SJCRH30 (cell line): ENCODE measurements at places on chromosomes 11 and 22. TPM values are rescaled to one million over a fixed set of nuclear protein-coding genes. Genes with fewer than 3 reads are reported as not detected.
A peak's percentile ranks its signal among the peaks of the same experiment; 100 is the strongest.

JAM3 gene
- 152 and 155 TPM in 2 replicates for total RNA-seq

GLYATL1 gene
- total RNA-seq: not detected in 2 replicates

JOSD1 gene
- total RNA-seq: 25.9 and 26.5 TPM in 2 replicates

- DNase-seq: no peak
These were observed 15.2 kb downstream of the KCNQ1 start for GRCh38 chr11:2459796-2460531.

GAB4 gene
- total RNA-seq: not detected in 2 replicates

DNA sequence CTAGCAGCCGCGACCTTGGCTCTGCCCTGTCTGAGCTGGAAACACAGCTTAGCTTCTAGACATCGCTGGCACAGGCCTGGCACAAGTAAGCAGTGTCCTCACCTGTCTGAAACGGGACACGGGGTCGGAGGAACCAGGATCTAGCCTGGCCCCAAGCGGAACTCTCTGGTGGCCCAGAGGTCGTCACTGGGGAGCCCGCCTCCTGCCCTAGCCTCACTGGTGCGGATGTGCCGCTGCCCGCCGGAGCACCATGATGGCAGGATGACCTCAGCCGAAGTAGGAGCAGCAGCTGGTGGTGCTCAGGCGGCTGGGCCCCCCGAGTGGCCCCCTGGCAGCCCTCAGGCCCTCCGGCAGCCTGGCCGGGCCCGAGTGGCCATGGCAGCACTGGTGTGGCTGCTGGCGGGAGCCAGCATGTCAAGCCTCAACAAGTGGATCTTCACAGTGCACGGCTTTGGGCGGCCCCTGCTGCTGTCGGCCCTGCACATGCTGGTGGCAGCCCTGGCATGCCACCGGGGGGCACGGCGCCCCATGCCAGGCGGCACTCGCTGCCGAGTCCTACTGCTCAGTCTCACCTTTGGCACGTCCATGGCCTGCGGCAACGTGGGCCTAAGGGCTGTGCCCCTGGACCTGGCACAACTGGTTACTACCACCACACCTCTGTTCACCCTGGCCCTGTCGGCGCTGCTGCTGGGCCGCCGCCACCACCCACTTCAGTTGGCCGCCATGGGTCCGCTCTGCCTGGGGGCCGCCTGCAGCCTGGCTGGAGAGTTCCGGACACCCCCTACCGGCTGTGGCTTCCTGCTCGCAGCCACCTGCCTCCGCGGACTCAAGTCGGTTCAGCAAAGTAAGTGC is 871 bp downstream of the SLC35E4 start:
- DNase-seq: peak; percentile 7

DNA sequence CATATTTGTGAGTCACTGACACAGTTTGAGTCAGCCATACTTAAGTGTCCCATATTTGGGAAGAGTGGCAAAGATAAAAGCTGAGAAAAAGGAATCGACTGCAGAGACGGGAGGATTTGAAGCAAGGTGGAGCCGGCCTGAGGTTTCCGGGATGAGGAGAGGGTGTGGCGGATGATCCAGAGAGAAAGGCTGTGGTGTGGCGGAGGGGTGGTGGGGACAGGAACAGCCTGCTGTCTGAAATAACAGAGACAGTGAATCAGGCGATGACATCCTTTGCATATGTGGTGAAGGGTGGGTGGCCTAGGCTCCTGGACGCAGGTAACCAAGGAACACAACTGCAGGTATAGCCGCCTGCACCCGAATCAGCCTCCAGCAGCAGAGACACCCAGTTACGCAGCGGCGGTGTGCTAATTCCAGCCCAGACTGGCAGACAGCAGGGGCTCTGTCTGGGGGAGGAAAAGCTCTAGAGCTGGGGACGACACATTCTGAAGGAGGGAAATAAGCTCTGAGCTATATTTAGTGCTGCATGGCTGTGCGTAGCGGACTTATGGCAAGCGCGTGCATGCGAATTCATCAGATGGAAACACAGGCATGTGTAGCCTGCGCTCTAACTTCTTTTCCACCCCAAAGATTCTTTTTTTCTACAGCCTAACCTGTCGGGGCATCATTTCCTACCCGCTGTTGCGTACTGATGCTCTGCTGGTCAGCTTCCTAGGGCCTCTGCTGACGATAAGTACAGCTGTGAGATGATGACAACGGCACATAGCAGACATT is 62.7 kb upstream of the BARX2 start:
- DNase-seq: no peak

GRCh38 chr11:106523921-106524320 is 446.5 kb downstream of the AASDHPPT start:
- DNase-seq: no peak

GRCh38 chr11:71410363-71410966 is 37.7 kb downstream of the DHCR7 start:
- no peak for DNase-seq

- no peak for DNase-seq
These were observed 42.7 kb upstream of the MN1 start for GRCh38 chr22:27844256-27844655.

OR52N4 gene
- not detected in 2 replicates for total RNA-seq

DNA sequence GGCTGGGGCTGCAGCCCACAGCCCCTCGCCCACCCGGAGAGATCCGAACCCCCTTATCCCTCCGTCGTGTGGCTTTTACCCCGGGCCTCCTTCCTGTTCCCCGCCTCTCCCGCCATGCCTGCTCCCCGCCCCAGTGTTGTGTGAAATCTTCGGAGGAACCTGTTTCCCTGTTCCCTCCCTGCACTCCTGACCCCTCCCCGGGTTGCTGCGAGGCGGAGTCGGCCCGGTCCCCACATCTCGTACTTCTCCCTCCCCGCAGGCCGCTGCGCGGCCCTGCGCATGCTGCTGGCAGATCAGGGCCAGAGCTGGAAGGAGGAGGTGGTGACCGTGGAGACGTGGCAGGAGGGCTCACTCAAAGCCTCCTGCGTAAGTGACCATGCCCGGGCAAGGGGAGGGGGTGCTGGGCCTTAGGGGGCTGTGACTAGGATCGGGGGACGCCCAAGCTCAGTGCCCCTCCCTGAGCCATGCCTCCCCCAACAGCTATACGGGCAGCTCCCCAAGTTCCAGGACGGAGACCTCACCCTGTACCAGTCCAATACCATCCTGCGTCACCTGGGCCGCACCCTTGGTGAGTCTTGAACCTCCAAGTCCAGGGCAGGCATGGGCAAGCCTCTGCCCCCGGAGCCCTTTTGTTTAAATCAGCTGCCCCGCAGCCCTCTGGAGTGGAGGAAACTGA is 731 bp downstream of the GSTP1 start:
- no peak for DNase-seq

DNA sequence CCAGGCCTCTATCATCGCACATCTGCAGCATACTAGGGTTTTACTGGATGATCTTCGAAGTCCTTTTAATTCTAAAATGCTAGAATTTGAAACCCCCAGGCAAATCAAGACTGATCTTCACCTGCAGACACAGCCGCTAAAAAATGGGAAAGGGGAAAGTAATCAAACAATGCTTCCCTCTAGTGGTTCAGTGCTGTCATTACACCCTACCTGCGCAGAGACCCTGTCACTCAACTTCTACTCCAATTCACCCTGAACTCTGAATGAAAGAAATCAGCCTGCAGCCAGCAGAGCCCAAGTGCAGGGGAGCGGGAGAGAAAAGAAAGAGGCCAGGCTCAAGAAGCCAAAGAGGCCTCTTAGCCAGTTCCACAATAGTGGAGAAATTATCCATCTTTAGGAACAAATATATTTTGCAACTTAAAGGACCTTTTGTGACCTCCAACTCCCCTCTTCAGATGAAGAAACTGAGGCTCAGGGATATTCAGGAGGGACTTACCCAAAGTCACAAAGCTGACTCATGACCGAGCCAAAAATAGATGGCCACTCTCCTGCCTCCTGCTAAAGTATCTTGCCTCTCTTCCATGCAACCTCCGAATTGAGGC is 33.0 kb downstream of the SERGEF start:
- peak; percentile 19 for DNase-seq

GRCh38 chr11:37353192-37353591 is 755.2 kb upstream of the RAG2 start:
- DNase-seq: no peak

- DNase-seq: no peak
These were observed 734 bp upstream of the TMEM123 start for GRCh38 chr11:102453302-102453695.

- DNase-seq: no peak
These were observed 8.1 kb downstream of the SCARF2 start for GRCh38 chr22:20429254-20430100.

- no peak for DNase-seq
These were observed 5.4 kb downstream of the RPS25 start for GRCh38 chr11:119012629-119013170.

- no peak for DNase-seq
These were observed 17.3 kb downstream of the TRMU start for GRCh38 chr22:46352691-46353386.

DNA sequence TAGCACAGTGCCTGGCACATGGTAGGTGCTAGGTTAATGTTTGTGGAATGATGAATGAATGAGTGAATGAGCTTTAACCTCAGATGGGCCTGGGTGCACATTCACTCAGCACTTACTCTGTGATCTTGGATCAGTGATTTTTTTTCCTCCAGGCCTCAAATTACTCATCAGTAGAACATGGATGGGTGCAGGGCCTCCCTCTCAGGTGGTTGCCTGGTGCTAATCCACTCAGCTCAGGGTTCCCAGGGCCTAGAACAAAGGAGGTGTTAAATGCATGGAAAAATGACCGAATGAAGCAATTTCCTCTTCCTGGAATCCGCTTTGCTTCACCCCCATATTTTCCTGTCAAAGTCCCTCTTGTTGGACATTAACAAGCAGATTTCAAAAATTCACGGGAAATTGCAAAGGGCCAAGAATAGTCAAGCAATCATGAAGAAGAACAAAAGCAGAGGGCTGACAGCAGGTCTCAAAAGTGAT is 93.5 kb downstream of the MYEOV start:
- no peak for DNase-seq

OR10D3 gene
- total RNA-seq: not detected in 2 replicates

XKR3 gene
- total RNA-seq: not detected in 2 replicates

THRSP gene
- total RNA-seq: not detected in 2 replicates

- DNase-seq: peak; percentile 77
These were observed 14.1 kb downstream of the FAM83F start for GRCh38 chr22:40008726-40009291.

DNA sequence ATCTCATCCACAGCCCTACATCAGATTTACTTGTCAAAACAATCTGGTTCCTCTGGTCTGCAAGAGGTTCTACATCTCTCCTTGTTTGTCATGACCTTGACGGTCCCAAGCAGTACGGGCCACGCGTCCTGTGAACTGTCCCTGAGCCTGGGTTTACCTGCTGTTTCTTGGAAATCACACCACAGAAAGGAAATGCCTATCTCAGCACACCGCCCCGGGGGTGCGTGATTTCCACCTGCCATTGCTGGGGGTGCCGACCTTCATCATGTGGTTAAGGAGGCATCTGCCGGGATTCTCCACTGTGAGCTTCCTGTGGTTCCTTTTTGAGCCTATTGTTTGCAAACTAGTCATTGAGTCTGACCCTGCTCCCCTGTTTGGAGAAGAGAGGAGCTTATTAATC is 1363.4 kb downstream of the BRD1 start:
- DNase-seq: no peak

- no peak for DNase-seq
These were observed 930.7 kb downstream of the BRD1 start for GRCh38 chr22:48896766-48897644.

NCAM1 gene
- total RNA-seq: 76.7 and 86.8 TPM in 2 replicates

GRCh38 chr11:74072286-74072685 is 63.4 kb upstream of the UCP3 start:
- DNase-seq: no peak

DNA sequence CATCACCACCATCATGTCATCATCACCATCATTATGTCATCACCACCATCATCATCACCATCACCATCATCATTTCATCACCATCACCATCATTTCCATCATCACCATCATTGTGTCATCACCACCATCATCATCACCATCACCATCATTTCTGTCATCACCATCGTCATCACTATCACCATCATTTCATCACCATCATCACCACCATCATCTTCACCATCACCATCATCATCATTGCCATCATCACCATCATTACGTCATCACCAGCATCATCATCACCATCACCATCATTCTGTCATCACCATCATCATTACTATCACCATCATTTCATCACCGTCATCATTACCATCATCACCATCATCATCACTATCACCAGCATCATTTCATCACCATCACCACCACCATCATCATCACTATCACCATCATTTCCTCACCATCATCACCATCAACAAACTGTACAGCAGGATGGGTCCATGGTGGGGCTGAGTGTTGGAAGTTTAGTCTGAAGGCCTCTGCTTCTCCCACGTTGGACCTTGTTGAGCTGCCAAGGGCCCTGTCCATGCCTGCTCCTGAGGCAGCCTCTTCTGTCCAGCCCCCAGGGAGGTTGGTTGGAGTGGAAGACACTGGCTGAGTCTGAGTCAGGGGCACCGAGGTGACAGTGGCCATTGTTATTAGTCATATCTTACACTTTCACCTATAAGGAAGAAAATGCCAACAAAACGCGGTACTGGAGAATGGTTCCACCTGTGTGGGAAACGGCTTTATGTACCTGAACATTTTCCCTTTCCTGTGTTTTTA is 247.1 kb downstream of the TBC1D22A start:
- no peak for DNase-seq

DNA sequence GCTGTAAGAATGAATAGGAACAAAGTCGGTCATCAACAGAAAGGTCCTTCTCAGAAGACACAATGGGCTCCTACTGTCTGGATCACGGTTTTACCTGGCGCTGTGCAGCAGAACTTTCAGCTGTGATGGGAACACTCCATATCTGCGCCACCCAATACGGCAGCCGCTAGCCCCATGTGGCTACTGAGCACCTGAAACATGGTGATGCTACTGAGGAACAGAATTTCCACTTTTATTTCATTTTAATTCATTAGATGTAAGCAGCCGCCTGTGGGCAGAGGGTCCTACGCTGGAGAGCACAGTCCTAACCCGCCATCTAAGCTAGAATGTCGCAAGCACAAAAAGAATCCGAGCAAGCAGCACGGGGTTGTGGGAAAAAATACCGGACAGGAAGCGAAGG is 2.7 kb downstream of the SULT4A1 start:
- DNase-seq: no peak

DNA sequence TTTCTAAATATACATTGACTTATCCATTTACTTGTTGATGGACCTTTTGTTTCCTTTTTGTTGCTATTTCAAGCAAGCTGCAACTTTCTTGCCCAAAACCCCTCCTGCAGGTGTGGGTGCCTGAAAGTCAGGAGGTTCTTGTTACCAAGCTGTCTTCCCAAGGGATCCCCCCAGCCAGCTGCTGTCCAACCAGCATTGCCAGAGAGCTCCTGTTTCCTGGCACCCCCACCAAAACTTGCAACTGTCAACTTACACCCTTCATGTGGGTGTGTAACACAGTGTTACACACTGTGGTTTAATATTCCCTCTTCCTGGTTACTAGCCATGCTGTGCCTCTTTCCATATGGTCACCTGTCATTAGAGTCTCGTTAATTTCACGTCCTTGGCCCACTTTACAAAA is 1.6 kb upstream of the KRTAP5-1 start:
- no peak for DNase-seq
